ENCODE measurements at places on chromosomes 3 and 15.

- no peak for DNase-seq
Measured at GRCh38 chr15:74394090-74394846, 26.8 kb upstream of the CYP11A1 start.

DNA sequence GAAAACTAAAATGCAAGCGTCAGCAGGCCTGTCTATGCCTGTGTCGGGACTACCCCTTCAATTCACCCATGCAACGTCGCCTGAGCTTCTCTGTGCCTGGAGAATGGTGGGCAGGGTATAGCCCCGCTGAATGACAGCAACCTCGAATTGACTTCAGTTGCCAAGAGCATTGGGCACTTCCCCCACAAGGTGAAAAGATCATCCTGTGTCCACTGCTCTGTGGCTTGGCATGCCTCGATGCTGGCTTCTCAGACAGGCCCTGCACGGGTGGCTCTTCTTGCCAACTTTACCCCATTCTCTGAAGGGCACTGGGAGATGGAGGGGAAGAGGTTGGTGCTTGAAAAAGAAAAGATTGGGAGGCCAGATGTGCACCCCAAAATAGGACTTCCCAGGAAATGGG lies 3.3 kb downstream of the SLC6A1 start:
- no peak for DNase-seq

DNA sequence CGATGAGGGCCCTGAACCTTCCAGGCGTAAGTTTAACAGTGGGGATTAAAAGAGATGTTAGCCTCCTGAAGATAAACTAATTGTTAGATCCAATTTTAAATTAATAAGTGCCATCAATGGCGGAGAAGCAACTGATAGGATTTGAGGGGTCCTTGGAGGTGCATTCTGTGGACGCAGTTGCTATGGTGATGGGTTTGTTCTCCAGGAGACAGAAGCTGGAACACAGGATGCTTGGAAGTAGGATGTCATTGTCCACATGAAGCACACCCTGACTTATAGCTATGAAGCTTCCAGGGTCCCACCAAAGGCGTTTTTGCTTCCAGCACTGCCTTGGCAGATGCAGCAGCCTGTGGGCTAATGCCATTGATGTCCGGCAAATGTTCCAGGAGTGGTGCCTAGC lies 331.0 kb upstream of the IL12A start:
- no peak for DNase-seq

DNA sequence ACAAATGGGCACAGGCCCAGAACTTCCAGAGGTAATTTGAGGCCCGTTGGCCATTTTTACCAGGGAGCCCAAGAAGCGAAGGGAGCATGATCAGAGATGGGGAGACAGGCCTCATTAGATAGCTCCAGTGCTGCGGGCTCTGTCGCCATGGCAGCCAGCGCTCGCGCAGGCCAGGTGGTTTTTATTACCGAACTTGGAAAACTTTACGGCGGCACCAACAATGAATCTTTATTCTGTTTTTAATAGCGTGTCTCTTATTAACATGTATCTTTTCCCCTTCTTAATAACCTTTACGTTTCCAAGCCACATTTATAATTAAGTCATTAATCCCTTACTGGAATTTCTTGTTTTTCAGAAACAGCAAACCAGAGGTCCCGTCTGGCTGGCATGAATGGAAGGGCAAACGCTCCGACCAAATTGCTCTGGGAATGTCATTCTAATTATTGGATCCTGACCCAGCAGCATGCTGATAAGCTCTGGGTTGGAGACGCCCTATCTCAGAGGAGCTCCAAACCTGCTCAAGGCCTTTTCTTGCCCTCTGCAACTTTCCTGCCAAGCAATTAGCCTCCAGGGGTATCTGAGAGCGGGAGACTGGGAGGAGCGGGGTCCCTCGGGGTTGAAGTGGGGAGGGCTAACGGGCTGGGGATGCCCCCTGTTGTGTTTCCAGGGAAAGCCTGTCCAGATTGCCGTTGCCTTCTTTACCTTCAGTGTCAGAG lies 256.4 kb downstream of the TLE3 start:
- DNase-seq, result no peak

GRCh38 chr15:45102226-45102625 lies 11.7 kb downstream of the DUOX2 start:
- DNase-seq, result no peak

GRCh38 chr3:55755516-55756205 lies 268.6 kb upstream of the WNT5A start:
- no peak for DNase-seq

DNA sequence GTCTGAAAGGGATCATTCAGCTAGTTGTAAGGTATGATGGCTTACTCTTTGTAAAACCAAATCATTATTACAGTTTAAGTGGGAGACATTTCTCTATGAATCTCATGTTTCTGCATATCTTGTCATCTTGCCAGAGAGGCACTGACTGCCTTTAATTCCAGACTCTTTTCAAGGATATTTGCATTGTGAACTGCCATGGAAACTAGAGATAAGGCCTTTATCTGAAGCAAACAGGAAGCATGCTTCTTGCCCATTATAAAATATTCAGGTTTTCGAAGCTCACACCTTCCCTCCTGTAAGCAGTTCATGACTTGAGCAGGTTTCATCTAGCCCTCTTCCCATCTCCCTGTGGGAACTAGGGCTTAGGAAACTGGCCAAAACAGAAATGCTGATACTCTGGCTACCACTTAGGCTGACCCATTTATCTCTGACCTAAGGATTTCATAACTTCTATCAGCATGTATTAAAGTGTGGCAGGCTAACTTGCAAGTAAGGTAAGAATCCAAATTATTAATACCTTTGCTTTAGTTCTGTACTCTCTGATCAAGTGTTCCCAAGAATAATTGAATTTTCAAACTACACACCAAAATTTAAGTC lies 326.6 kb upstream of the ALCAM start:
- no peak for DNase-seq

GRCh38 chr3:4843619-4844018 lies 135.6 kb upstream of the BHLHE40 start:
- no peak for DNase-seq

GRCh38 chr3:101036213-101036618 lies 43.0 kb upstream of the ABI3BP start:
- no peak for DNase-seq

DNA sequence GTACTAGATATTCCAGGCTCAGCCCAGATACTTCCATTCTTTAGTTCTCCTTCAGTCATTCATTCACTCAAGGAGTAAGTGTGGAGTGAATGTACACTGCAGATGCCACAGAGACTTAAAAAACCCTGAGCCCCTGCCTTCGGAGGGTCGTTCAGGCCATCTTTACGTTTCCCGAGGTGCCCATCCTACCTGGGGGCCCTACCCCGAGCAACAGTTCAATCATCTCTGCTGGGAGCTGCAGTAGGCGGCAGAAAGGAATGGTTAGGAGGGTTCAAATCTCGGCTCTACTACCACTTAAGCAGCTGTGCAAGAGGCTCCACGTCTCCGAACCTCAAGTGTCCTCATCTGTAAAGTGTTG lies 613 bp downstream of the SEC13 start:
- no peak for DNase-seq

DNA sequence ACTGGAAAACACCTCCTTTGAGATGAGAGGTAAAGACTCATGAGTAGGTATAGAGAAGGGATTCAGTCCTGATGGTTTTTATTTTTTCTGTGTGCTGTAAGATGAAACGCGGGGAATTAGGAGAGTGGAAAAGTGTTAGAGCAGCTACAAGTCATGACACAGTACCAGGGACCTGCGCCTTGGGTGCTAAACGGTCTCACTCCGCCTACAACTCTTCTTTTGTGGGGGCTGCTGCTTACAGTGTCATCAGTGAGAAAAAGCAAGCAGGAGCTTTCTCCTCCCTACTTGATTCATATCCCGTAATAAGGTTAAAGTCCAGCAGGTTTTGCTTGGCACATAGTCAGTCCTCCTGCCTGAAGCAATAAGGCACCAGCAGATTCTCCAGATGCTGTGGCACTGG lies 39.1 kb downstream of the RASGRP1 start:
- DNase-seq, result no peak

- DNase-seq, result no peak
Measured at GRCh38 chr15:59011262-59011952, 23.9 kb downstream of the RNF111 start.

- no peak for DNase-seq
Measured at GRCh38 chr15:63382966-63383710, 1.5 kb upstream of the CA12 start.

GRCh38 chr3:187739561-187740332 lies 5.5 kb downstream of the BCL6 start:
- peak; percentile 77 for DNase-seq

DNA sequence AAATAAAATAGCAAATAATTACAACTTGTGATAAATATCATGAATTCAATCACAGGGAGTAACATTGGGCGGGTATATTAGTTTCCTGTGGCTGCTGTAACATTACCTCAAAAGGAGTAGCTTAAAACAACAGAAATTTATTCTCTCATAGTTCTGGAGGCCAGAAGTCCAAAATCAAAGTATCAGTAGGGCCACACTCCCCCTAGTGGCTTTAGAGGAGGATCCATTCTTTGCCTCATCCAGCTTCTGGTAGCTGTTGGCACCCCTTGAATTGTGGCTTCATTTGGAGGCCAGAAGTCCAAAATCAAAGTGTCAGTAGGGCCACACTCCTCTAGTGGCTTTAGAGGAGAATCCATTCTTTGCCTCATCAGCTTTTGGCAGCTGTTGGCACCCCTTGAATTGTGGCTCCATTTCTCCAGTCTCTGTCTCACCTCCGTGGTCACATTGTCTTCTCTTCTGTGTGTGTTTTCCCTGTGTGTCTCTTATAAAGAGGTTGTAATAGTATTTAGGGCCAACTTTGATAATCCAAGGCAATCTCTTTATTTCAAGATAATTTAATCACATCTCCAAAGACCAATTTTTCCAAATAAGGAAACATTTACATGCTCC lies 3.1 kb upstream of the CFAP20DC start:
- DNase-seq, result no peak

- DNase-seq, result no peak
Measured at GRCh38 chr3:156304406-156304805, 184.0 kb downstream of the KCNAB1 start.

DNA sequence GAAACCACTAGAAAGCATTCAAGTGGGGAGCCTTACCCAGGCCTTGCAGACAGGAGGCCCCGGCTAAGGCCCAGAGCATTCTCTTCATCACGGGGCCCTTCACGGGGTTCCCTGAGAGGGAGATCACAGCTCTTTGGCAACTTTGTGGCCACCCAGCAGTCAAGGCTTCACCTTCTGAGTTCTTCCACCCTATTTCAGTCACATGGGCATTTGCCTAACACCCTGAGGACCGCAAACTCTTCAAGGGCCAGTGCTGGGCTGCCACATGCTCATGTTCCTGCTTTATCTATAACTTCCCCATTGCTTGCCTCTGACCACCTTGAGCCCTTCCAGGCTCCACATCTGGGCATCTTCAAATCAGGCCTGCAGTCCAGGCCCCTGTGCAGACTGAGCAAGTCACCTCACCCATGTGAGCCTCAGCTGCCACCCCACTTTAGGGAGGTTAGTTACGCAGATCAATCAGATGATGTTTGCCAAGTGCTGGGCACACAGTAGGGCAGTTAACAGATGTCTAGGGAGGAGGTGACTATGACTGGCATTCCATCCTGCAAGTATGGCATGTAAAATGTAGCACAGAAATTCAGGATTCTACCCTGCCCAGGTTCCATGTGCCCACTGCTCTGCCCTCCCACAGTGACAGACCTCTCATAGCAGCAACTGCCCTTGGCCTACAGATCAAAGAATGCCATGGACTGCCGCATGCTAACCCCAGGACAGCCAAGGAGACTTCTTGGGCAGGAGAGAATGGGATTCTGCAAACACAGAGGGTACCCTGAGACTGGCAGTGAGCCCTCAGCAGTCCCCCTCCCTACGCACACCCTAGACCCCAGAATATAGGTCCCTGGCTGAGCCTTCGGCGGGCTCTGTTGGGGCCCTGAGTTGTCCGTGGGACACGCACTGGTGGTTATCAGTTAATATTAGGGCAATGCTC lies 37.6 kb upstream of the ZNF710 start:
- no peak for DNase-seq

- no peak for DNase-seq
Measured at GRCh38 chr3:176661432-176661964, 535.8 kb downstream of the TBL1XR1 start.

GRCh38 chr3:124200407-124200806 lies 208.5 kb upstream of the ROPN1 start:
- DNase-seq, result no peak

GRCh38 chr3:66386925-66387650 lies 113.7 kb downstream of the LRIG1 start:
- DNase-seq, result no peak

DNA sequence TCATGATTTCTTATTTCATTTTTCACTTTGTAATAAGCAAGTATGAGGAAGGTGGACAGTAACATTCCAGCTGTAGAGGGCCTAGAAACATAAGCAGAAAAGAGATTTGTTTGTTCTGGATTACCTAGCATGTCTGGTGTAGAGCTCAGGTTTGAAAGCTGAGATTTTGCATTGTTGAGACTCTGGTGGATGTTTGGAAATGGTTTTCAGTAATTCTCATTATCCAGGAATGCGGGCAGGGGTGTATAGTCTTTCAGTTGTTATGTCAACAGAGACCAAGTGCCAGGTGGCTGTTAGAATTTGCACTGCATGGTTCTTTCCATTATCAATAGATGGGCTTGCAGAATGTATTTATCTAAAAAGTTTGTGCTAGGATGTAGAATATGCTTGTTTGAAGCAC lies 10.9 kb downstream of the GPD1L start:
- no peak for DNase-seq

DNA sequence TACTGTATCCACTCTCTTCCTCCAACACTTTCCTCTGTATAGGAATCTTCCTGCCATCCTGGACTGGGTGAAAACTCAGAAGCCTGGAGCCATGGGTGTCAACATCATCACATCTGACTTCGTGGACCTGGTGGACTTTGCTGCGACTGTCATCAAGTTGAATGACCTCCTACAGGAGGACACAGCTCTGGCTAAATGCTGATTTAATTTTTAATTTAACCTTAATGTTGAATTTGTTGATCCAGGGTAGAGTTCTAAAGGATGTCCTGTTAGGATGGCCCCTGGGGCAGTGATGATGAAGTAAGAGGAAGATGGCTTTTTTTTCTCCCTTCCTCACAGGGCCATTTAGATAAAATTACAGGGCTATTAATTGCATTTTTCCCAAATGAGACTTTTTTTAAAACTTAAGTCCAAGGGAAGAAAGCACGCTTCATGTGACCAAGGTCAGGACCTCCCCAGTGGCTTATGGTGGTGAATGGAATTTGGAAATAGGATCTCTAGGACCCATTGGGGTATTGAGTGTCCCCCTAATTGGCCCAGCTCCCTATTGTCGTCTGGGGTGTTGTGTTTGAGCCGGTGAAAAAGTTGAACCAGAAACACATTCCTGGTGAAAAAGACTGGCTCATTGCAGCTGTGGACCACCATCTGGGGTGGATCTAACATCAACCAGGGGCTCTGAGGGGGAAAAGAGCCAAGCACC lies 125.7 kb upstream of the ZBED2 start:
- DNase-seq, result no peak

DNA sequence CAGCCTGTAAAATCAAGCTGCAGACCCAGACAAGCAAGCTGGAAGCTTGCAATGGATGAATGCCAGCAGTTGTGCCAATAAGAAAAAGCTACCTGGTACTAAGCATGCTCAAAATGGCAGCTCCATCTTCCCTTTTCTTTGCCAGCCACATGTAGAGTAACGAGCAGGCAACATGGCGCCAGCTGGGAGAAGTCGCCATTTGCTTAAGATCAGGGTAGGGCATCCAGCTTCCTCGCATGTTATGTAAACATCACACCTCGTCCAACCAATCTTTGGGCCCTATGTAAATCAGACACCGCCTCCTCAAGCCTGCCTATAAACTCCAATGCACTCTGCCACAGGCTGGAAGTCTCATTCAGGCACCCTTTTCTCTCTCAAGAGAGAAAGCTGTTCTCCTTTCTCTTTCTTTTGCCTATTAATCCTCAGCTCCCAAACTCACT lies 973.9 kb downstream of the FHIT start:
- DNase-seq, result no peak

Data from HuH-7 (cell line).